Globus pallidus (tissue), 1 donor: ENCODE measurements at places on chromosomes 3 and 15.

DNA sequence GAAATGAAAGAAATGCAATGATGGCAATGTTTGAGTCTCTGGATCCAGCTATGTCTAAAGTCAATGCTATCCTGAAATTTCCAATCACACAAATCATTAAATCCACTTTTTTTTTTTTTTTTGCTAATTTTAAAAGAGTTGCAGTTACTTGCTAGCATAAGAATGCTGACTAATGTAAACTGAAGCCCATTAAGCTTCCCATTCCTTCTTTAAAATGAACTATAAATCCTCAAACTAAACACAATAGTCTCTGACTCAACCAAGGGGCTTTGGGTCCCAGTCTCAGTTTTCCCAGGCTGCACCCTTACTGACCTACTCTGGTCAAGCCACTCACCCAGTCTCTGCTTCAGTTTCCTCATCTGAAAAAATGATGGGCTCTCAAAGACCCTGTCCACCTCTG lies 361.1 kb downstream of the ERC2 start:
- DNase-seq: no peak

- no peak for DNase-seq
Observed at GRCh38 chr3:61378311-61378710, 127.1 kb upstream of the FHIT start.

DNA sequence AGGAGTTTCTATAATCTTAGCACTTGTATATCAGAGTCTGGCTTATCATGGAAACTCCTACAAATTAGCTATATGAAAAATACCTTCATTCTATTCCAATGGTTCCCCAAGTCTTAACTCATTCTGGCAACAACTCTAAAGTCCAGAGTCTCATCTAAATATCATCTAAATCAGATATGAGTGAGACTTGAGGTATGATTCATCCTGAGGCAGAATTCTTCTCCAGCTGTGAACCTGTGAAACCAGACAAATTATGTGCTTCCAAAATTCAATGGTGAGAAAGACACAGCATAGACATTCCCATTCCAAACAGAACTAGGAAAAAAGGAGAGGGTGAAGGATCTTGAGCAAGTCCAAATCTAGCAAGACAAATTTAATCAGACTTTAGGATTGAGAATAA lies 138.8 kb downstream of the THRB start:
- DNase-seq: no peak

DNA sequence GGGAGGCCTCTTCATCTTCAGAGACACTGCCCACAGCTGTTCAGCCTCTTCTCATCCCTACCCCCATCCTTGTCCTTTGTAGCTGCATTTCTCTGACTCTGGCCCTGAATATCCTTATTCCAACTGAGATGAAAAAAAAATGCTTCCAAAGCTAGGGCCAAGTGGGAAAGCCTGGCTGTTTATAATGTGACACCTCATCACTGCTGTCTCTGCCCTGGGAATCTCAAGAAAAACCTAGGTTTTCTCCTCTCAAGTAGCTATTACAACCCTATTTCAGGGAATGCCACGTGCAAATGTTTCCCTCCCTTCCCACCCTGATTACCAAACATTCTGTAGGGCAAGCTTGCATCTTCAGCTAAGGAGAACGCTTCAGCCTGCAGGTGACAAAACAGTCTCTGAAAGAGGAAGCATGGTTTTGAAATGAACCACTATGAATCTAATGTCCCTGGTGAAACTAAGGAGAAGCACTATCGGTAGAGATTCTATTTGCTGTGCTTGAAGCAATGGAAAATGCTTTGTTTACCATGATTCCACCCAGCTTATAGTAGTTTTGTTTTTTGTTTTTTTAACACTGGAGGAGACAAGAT lies 65.4 kb downstream of the USF3 start:
- DNase-seq: no peak

- DNase-seq: no peak
Observed at GRCh38 chr3:98890965-98891910, 10.3 kb downstream of the DCBLD2 start.

GRCh38 chr3:27133060-27133459 lies 236.1 kb downstream of the NEK10 start:
- no peak for DNase-seq

- no peak for DNase-seq
Observed at GRCh38 chr15:57343048-57343447, 33.3 kb upstream of the CGNL1 start.

DNA sequence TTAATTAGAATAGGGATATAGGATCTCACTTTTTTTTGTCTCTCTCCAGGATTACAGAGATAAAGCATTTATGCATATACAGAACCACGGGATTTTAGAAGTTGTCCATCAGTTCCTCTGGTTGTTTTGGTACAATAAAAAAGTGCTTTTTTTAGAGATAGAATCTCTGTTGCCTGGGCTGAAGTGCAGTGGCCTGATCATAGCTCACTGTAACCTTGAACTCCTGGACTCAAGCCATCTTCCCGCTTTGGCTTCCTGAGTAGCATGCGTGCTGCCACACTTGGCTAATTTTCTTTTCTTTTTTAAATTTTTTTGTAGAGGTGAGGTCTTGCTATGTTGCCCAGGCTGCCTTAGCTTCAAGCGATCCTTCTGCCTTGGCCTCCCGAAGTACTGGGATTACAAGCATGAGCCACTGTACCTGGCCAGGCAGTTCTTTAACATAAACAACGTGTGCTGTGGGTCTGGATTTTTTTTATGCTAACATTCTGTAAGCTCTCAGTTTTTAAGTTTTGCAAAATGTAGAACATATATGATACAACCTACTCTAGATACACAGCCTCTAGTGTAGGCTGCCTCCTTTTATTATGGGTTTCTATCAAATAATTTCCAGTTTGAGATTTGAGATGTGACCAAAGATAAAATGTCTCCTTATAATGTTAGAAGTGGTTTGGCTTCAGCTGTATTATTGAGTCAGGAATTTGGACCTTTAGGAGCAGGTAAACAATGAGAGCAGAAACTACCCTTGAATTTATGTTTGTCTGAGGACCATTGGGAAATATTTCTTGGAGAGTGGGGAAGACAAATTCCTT lies 57.4 kb upstream of the ULK4 start:
- no peak for DNase-seq

- DNase-seq: no peak
Observed at GRCh38 chr3:152772674-152773225, 62.2 kb upstream of the P2RY1 start.

DNA sequence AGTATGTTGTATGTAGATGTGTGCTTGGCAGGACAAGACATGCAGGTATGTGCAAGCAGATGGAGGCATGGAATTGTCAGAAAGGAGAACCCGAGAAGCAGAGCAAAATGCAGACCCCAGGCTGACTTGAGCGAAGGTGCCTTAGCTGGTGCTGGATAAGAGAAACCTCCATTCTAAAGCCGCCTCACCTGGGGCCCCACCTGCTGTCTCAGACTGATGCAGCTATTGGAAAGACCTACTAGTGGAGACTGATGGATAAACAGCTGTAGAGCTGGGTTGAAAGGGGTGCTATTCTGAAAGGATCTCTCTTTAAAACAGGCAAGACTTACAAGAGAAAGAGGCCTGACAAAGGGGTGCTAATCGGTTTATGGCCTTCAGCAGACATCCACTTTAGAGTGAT lies 86.2 kb downstream of the EPHB1 start:
- DNase-seq: no peak

DNA sequence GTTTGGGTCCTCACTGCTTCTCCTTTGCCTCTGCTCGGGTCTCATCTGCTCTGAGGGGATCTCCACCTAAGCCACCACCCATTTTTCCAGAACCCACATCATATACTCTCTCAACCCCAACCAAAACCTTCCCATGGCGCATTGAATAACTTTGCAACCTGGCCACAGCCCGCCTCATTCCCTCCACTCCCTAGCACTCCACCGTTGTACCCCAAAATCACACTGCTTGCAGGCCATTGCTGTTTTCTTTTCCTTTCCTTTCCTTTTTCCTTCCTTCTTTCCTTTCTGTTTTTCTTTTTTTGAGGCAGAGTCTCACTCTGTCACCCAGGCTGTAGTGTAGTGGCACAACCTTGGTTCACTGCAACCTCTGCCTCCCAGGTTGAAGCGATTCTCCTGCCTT lies 3.1 kb upstream of the VPS18 start:
- no peak for DNase-seq

DNA sequence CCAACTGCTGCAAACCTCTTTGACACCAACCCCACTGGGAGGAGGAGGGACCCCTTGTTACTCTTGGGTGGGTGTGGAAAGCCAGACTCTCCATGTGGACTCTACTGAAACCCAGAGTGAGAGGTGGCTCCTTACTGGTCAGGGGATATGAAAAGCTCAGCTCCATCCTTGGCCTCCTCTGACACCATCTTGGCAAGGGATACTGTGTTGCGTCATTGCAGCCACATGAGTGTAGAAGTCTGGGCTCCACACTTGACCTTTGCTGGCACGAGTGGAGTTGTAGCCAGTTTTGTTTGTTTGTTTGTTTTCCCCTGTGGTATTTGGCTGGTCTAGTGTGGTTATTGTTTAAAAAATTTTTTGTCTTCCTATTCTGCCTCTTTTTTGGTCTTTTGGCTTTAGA lies 289.1 kb downstream of the GAP43 start:
- peak; percentile 35 for DNase-seq

GRCh38 chr3:28280781-28281180 lies 39.4 kb downstream of the CMC1 start:
- no peak for DNase-seq

DNA sequence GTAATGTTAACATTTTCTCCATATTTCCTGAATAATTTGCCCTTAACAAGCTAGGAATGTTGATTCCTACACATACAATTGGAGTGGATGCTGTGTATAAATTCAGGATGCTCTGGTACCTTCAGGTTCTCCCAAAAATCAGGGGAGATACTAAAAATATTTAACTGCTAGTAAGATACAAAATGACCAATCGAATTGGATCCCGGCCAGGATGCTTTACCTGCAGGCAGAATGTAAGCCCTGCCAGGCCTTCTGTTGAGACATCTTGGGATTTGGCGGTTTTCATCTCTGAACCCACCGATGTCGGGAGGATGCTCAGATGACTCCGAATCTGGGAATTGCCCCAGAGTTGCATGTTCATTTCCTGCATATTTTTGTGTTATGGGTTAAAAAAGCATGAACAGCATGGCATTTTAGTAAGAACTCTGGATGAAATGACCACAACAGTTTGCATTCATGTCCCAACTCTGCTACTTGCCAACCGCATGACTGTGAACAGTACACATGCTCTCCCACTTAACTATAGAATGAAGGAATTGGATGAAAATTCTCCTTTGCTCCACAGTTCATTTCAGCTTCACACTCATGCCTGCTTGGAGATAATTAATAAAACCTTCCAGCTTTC lies 241.4 kb upstream of the TBL1XR1 start:
- DNase-seq: no peak

DNA sequence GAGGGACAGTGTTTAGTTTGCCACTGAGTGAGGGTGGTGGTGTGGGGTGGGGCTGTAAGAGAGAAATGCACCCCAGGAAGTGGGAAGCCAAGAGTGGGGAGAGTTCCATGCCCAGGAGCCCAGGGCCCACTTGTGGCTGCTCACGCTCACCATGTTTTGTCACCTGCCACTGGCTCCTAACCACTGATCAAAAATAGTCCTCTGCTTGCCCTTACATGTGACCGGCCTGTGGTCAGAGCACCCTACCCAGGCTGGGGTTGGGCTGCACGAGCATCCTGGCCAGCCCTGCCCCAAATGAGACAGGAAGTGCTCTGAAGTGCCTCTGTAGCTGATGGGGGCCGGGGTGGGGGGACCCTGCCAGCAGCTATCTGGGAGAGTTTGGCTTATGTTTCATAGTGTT lies 216.3 kb downstream of the RPLP1 start:
- no peak for DNase-seq

DNA sequence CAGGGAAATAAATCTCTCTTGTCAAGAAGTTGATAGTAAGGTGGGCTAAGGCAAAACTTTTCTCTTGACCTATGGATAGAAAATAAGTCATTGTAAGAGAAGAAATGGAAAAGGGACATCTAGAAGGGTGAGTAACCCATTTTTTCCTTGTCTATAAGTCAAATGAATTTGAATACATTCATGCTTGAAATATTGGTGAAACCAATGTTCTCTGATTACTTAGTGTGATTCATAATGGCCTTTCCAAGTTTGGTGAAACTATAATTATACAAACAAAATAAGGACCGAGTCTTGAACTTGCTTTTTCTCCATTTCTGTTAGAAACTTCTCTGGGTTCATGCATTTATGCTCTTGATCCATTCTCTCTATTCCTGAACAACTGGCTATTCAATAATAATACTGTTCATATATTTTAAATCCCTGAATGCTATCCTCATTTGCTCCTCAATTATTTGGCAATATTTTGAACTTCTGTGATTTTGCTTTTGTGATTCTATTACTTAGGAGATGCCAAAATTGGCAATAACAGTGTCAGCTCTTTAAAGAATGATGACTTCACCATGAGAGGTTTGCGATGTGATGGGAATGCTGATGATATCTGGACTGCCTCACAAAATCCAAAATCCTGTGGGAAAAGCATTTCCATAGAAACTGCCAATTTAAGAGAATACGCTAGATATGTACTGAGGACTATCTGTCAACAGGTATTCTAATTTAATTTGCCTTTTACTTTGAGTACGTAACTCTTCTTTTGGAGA lies 12.3 kb downstream of the P2RY12 start:
- DNase-seq: no peak

DNA sequence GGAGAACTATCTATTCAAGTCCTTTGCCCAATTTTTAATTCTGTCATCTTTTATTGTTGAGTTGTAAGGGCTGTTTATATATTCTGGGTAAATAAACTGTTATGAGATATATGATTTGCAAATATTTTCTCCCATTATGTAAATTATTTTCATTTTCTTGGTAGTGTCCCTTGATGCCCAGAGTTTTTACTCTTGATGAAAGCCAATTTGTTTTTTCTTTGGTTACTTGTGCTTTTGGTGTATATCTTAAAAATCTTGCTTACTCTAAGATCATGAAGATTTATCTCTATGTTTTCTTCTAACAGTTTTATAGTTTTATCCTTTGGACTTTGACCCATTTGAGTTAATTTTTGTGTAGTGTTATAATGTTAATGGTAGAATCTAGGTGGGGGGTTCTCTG lies 44.5 kb downstream of the TIMP4 start:
- no peak for DNase-seq

- DNase-seq: no peak
Observed at GRCh38 chr3:134143828-134144401, 106.7 kb downstream of the RYK start.

- DNase-seq: no peak
Observed at GRCh38 chr3:31621314-31621713, 88.6 kb downstream of the STT3B start.

DNA sequence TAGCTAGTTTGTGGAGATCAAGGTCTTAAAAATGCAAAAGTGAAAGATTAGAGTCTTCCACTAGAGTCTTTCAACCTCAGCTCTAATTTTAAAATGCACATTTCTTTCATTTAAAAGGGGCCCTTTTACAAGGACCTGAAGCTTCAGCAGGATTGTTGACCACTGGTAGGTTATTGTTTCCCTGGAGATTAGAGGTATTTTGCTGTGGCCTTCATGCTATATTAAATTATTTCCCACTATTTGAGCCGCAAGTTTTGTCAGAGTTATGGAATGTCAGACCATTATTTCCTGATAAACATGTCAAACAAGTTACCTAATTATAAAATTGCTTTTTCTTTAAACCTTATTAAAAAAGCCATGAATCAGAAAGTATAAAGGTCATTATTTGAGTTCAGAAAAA lies 103.1 kb upstream of the CCNL1 start:
- no peak for DNase-seq

- no peak for DNase-seq
Observed at GRCh38 chr3:126519506-126520455, 2.2 kb upstream of the UROC1 start.
